ENCODE measurements at places on chromosomes 2 and 18.

DNA sequence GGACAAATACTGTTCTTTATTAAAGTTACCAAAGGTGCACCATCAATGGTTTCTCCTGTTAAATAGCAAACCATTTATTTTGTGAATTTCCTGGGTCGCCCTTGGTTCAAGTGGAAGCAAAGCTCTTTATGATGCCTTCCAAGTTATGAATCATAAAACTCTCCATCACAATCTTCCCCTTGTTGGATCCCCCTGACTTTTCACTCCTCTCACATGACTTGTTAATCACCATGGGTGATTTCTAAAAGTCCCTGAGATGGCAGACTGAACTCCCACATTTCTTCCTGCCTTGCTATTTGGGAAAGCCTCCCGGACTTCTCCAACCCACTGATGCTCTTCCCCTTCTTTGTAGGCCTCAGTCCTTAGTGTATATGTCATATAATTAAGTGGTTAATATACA lies 176.0 kb downstream of the THADA start:
- no peak for DNase-seq

GRCh38 chr18:3528231-3528630 lies 78.3 kb downstream of the TGIF1 start:
- no peak for DNase-seq

- DNase-seq: no peak
Measured at GRCh38 chr18:13067966-13068365, 76.8 kb downstream of the CEP192 start.

DNA sequence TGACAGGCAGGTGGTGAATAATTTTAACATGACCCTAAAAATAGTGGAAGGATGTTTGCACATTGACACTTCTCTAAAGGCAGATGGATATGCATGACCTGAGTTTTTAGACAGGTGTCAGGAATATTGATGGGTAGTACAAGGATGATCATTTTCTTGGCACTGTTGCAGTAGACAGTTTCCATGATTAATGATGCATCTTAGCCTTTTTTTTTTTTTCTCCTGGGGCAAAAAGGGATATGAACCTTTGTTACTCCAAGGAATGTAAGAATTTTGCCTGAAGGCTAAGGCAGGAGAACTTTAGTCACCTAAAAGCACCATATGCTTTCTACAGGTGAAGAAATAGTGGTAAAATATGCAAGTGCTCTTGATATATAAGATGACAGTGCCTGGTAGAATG lies 136.3 kb upstream of the CAVIN2 start:
- no peak for DNase-seq

DNA sequence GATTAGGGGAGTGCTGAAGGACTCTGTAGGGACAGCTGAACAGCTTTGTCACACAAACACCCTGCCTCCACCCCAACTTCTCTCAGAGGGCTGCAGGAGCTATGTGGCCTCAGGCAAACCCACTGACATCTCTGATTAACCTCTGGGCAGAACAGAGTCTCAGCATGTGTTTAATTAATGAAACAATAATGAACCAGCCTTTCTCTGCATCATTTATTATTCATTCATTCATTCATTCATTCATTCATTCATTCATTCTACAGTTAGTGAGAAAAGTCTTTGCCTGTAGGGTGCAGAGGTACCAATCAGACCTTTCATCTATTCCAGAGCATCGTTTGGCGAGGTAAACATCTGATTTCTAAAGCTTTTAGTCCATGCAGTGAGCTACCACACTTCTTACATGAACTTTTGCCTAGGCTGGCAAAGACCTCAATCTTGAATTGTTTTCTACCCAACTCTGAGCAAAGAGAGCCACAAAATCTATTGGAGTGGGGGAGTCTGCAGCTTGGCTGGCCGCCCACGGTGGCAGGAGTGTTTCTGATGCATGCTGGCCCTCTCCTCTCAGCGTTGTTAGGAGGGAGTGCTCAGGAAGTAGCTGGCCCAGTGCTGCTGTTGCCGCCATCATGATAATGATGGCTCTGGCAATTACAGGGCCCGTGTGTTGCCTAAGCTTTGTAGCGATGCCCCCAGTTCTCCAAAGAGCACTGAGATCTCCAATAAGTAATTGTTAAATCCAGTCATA lies 198.9 kb downstream of the SMAD7 start:
- DNase-seq: no peak

DNA sequence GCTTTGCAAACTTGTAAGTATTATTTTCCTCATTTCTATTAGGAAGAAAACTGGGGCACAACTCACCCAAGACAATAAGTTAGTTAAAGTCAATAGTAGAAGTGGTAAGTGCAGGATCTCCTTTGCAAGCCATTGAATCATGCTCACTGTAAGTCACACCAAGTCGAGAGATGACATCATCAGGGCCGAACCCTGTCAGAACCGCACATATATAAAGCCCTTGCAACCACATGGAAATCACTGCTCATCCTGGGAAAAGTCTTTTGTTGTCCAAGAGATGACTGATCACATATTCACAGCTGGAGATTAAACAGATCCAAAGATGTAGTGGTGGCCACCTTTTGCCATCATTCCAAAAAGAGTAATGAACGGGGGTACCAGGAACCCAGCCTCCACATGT lies 484.8 kb upstream of the ID2 start:
- no peak for DNase-seq

- no peak for DNase-seq
Measured at GRCh38 chr2:128086244-128086643, 4.8 kb upstream of the UGGT1 start.

DNA sequence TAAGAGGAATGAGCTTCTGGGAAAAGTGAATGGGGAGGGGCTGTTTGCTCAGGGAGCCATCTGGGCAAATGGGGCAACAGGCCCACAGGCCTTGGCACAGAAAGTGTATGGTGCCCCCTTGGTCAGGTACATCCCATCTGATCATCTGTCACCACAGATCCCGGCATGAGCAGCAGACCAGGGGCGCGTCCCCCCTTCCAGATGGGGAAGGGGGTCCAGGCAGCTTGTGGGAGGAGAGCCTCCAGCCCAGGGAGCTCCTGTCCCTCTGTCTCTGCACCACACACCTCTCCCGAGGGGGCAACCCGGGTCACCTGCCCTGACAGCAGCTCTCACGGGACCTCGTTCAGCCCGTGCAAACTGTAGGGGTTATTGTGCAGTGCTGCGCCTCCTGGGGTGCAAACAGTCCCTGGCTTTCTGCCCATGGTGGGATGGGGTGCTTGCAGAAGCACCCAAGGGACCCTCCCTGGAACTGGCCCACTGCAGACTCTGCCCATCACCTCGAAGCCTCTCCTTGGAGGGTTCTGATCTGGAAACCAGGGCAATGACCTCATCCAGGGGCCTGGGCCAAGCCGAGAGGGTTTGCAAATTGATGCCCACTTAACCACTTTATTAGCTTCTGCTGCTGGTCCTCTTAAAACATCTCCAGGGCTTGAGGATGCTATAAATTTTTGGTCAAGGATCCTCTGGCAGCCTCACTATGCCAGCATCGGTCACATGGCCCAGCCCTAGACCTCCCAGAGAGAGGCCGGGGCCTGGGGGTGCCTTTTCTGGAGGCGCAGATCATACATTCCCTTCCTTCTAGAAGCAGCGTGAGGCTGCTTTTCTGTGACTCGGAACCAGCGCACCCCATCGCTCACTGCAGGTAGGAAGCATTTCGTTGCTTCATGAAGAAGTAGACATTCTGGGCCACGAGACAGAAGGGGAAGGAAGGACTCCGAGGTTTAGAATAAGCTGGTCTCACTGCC lies 7.6 kb upstream of the BOK start:
- no peak for DNase-seq

- DNase-seq: no peak
Measured at GRCh38 chr2:169859423-169859822, 32.2 kb downstream of the UBR3 start.

- no peak for DNase-seq
Measured at GRCh38 chr2:167599219-167599618, 648.2 kb downstream of the STK39 start.

DNA sequence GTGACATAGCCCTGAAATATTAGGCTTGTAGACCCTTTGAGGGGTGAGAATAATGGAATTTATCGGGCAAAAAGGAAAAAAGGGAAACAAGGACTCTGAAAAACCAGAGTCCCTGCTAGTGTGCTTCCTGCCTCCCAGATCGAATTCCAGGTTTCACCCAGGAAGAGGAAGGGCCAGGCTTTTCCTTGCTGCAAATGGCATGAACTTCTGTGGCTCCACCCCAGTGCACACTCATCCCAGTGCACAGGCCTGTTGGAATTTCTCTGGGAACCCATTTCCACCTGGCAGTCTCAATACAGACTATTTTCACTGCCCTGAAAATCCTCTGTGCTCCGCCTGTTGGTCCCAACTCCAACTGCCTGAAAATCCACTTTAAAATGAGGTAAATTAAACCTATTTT lies 29.9 kb downstream of the C18orf54 start:
- no peak for DNase-seq

DNA sequence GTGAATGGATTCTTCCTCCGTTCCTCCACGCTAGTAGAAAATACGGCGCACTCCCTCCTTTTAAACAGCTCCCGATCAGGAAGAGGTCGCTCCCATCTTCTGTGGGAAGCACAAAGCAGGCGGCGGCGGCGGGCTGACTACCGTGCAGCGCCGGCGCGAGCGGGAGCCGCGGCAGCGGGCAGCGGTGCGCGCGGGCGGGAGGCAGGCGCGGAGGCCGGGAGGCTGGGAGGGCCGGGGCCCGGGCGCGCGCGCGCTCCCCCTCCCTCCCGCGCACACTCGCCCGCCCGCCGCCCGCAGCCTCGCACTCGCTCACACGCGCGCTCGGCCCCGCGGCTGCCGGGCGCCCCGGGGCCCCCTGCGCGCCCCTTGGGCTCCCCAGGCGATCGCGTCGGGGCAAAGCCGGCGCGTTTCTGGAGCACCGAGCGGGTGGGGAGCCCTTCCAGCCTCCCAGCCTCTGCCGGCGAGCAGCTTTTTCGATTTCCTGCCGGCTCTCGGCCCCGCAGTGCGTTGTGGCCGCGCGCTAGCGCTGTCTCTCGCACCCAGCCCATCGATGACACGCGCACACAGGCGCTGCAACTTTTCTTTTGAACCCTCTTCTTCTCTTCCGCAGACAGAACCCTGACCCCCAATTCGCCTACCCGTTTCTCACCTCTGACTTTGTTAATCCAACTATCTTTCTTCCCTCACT lies at the start of gene SLC8A1:
TSS of gene SLC8A1 (minus strand) at position 173 of the 688 bp plus-strand sequence.
- no peak for DNase-seq

- DNase-seq: no peak
Measured at GRCh38 chr18:51054764-51055163, 24.8 kb downstream of the SMAD4 start.

DNA sequence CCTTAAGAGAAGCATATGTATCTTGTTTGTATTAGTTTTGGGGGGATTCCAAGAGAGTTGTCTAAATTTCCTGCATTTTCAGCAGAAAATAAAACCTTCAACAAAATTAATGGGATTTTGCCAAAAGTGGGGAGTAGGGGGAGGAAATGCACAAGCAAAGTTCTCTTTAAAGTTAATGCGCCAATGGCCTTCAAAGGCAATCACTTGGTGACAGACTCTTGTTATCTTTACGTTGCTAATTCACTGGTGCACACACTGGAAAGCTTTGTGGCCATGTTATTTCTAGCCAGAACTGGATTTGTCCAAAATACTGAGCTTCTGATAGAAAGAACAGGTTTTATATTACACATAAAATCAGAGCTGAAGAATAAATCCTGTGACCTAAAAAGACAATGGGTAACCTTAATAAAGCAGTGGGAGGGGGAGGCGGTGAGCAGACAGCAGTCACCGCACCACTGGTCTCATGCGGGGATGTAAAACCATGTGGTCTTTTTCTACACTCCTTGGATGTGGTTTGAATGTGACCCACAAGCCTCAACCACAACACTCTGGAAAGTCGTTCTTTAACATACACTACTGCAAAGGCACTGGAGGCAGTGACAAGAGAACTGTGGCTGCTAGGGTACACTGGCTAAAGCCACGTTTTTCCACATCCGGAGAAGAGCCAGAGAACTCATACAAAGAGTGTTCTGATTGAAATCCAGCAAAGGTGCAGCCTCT lies 176.9 kb upstream of the SMAD7 start:
- no peak for DNase-seq

DNA sequence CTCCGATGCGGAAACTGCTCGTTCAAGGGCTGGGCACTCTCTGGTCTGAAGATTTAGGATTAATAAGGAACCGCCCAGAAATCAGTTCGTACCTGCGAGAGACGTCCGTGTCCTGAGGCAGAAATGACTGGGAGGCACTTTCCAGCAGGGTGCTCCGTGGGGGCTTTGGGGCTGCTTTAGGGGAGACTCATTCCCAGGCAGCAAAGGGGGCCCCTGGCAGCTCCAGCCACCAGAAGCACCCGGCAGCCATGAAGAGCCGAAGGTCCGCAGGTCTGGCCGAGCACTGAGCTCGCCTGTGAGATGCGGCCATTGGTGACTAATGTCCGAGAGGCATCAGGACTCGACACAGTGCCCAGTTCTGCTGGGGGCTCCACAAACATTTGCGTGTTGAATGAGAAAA lies 20.9 kb downstream of the KCNG2 start:
- DNase-seq: no peak

DNA sequence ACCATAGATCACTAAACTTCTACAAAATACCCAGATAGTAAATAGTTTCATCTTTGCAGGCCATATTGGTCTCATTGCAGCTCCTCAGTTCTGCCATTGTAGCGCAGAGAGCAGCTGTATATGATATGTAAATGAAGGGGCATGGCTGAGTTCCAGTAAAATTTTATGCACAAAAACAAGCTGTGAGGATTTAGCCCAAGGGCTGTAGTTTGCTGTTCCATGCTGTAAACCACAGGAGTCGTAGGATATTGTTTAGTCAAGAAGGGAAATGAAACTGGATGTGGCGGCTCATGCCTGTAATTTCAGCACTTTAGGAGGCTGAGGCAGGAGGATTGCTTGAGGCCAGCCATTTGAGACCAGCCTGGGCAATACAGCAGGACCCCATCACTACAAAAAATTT lies 83.0 kb downstream of the MGAT5 start:
- no peak for DNase-seq
